ENCODE measurements at places on chromosomes 1 and 21. TPM values are rescaled to one million over a fixed set of nuclear protein-coding genes. Genes with fewer than 3 reads are reported as not detected.

TOMM20 gene
- total RNA-seq = 70.5 TPM

DNA sequence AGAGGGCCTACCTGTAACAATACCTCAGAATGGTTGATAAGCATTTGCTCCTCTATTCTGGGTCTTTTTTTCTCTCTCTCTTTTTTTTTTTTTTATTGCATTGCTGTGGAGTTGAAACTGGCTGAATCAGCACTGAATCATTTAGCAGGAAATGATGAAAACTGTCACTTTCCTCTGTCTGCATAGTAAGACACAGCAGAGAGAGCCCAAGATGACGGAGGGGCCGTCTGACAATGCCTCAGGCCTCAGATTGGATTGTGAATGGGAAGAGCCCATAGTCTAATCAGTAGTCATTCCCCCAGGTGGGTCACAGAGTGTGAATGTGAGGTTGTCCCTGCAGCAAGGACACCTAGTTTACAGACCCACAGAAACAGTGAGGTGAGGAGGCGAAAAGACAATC is 193.2 kb upstream of the PLXNA2 start:
- no peak for DNase-seq
- no peak overlapping the region for H3K27ac ChIP-seq
- no peaks in the 10 kb centered on the region for H3K36me3 ChIP-seq
- H3K4me1 ChIP-seq = no peaks in the 10 kb centered on the region
- H3K27me3 ChIP-seq = no peaks in the 10 kb centered on the region
- no peak overlapping the region for H3K4me3 ChIP-seq

DNA sequence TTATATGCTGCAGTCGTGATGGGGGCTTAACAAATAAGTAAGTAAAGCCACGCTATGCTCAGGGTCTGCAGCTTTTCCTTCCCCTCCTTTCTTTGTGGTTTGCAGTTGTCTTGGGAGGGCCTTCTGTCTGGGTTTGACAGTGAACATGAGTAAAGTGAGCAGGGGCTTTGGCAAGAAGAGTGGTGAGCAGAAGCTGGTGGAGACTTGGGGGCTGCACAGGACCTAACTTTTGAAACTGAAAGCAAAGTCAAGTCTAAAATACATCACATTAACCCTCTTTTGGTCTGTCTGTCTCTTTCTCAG is 368.6 kb upstream of the VAMP3 start:
- H3K4me3 ChIP-seq = no peak overlapping the region
- H3K27ac ChIP-seq = no peak overlapping the region
- no peaks in the 10 kb centered on the region for H3K27me3 ChIP-seq
- no peaks in the 10 kb centered on the region for H3K36me3 ChIP-seq
- no peaks in the 10 kb centered on the region for H3K4me1 ChIP-seq
- no peak for DNase-seq

MMEL1 gene
- total RNA-seq = 2.7 TPM

GRCh38 chr1:5994713-5995621 is 2.7 kb upstream of the NPHP4 start:
- DNase-seq = no peak
- H3K27ac ChIP-seq = no peak overlapping the region
- H3K36me3 ChIP-seq = no peaks in the 10 kb centered on the region
- no peak overlapping the region for H3K4me3 ChIP-seq
- H3K4me1 ChIP-seq = no peaks in the 10 kb centered on the region

DNA sequence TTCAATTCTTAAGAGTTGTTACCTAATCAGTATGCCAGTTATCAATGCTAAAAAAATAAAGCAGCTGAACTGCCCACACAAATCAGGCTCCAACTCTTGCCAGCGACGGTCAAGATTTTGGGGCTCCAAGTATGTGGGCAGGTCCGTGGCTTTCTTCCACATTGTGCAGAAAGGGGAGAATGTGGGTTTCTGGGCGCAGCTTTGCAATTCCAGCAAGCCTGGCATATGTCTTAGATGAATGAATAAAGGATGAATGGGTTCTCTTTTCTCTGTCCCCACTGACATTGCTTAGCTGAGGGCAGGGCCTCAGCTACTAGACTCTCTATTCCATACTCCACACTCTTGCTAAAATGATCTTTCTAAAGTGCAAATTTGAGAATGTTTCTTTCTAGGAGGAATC is 42.4 kb downstream of the NENF start:
- H3K27me3 ChIP-seq = no peaks in the 10 kb centered on the region
- no peaks in the 10 kb centered on the region for H3K36me3 ChIP-seq
- DNase-seq = no peak
- no peak overlapping the region for H3K27ac ChIP-seq

MTARC2 gene
- total RNA-seq = 16.6 TPM
